A549 treated with dexamethasone at 1 μM for 4 hours (cell line): ENCODE measurements at places on chromosomes 2 and 18. TPM values are rescaled to one million over a fixed set of nuclear protein-coding genes. Genes with fewer than 3 reads are reported as not detected.

MYOM1 gene
- 0.07 to 0.30 TPM (median 0.25 TPM) in 5 replicates for total RNA-seq

ICA1L gene
- total RNA-seq, result 1.3 to 2.1 TPM (median 1.8 TPM) in 5 replicates

LDLRAD4 gene
- 1.3 to 2.6 TPM (median 2.1 TPM) in 5 replicates for total RNA-seq

APCDD1 gene
- 0.07 to 0.11 TPM (median 0.07 TPM) in 3 of 5 replicates, not detected in the others for total RNA-seq

TBR1 gene
- 0.01 to 0.09 TPM (median 0.04 TPM) in 4 of 5 replicates, not detected in the other for total RNA-seq

NLRC4 gene
- 0.04 to 0.11 TPM (median 0.08 TPM) in 5 replicates for total RNA-seq

OSR1 gene
- total RNA-seq, result 8.3 to 12.3 TPM (median 9.5 TPM) in 5 replicates

NYAP2 gene
- 0.02 to 0.04 TPM (median 0.03 TPM) in 4 of 5 replicates, not detected in the other for total RNA-seq

REG1B gene
- total RNA-seq, result not detected in 5 replicates

PPP1R1C gene
- total RNA-seq, result 1.1 to 2.3 TPM (median 1.5 TPM) in 5 replicates

HOXD10 gene
- 4.1 to 6.7 TPM (median 5.3 TPM) in 5 replicates for total RNA-seq

RESP18 gene
- total RNA-seq, result not detected in 5 replicates

LBX2 gene
- total RNA-seq, result 2.7 to 3.7 TPM (median 3.0 TPM) in 5 replicates

ZNF521 gene
- not detected in 5 replicates for total RNA-seq

VSNL1 gene
- not detected in 5 replicates for total RNA-seq

RBMS1 gene
- 46.1 to 61.4 TPM (median 56.6 TPM) in 5 replicates for total RNA-seq

PLEKHH2 gene
- 1.3 to 3.1 TPM (median 2.2 TPM) in 5 replicates for total RNA-seq
